ENCODE measurements at places on chromosomes 4 and X. TPM values are rescaled to one million over a fixed set of nuclear protein-coding genes. Genes with fewer than 3 reads are reported as not detected.

DNA sequence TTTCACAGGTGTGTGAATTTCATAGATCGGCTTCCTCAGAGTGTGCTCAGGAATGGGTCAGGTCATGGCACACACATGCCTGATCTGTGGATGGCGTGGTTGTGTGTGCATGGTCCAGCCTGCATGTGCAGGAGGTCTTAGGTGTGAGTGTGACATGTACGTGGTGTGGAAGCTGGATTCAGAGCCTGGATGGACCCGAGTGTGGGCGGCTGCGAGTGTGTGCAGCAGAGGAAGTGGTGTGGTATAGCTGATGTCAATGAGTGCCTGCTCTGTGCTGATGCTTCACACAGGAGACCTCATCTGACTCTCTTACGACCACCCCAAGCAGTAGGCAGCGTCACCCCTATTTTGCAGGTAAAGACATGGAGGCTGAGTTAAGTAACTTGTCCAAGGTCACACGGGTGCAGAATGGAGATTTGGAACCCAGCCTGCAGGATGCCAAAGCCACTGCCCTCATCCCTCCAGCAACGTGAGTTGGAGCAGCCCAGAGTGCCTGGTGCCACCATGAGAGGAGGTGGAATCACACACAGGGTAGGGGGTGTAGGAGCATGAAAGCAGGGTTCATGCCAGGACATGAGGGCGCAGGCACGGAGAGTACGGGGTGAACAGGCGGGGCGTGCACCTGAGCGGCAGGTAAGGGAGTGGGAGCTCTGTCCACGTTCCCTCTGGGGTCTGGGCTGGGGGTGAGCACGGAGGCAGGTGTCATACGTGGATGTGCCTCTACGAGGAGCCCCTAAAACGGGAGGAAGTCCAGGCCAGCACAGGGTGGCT lies 24.2 kb upstream of the C4orf50 start:
- DNase-seq, result no peak

GRCh38 chrX:46561824-46562657 lies 11.5 kb upstream of the CHST7 start:
- no peak for DNase-seq

DNA sequence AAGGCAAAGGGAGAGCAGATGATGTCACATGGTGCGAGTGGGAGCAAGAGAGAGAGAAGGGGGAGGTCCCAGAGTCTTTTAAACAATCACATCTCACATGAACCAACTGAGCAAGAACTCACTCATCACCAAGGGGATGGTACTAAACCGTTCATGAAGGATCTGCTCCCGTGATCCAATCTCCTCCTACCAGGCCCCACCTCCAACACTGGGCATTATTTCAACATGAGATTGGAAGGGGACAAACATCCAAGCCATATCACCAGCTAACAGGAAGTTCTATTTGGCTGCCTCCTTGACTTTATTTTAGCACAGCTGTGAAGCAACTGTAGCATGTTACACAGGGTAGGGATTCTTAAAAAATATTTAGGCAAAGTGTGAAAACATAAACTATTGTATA lies 102.5 kb downstream of the DDIT4L start:
- DNase-seq, result no peak

DNA sequence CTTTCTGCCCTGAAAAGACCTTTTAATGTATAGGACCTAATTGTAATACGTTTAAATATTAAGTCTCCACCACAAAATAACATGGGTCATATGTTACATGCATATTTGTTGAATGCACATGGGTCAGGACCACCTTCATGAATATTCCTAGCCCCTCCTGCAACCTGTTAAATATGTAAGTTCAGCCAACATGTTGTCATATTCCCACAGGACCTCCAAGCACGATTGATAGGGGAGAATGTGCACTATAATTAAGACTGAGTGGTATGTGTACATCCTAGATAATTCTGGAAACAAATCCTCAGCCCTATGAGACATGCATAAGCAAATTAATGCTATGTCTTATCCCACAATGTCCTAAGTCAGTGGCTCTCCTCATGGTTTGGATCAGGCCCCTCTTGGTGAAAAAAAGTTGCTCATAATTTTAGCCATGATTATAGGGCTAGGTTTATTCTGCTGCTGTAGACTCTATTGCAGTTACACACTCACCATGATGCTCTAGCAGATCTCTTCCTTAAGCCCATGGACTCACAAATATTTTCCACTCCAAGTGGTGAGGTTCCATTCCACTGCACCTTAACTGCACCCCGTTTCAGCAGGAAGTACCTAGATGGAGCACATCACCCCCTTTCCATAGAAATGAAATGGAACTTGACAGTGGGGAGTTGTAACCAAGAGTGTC lies 10.2 kb downstream of the TIGD2 start:
- no peak for DNase-seq

DNA sequence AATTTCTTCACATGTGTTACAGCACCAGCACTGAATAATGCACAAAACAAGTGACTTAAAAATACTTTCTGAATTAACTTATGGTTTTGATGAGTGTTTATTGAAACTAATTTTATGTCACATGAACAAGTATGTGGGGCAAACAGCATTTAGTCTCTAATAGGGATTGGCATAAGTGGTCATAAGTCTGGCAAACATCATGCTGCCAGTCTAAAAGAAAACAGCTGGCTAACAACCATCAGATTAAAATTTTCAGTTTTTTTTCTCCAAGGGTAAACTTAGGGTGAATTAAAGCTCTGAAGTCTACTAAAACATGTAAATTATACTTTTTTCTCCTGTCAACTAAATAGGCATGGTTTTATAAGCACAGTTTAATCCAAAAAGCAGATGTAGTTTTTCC lies 1014.2 kb downstream of the FAT4 start:
- no peak for DNase-seq

- no peak for DNase-seq
Observed at GRCh38 chr4:87037671-87038334, 103.0 kb downstream of the AFF1 start.

- no peak for DNase-seq
Observed at GRCh38 chrX:150643958-150644357, 49.2 kb upstream of the MTMR1 start.

- no peak for DNase-seq
Observed at GRCh38 chr4:128877934-128878333, 68.4 kb downstream of the JADE1 start.

Gene RFC1
- 27.7 TPM for total RNA-seq

- DNase-seq, result no peak
Observed at GRCh38 chr4:15898902-15899301, 39.6 kb downstream of the FGFBP1 start.

DNA sequence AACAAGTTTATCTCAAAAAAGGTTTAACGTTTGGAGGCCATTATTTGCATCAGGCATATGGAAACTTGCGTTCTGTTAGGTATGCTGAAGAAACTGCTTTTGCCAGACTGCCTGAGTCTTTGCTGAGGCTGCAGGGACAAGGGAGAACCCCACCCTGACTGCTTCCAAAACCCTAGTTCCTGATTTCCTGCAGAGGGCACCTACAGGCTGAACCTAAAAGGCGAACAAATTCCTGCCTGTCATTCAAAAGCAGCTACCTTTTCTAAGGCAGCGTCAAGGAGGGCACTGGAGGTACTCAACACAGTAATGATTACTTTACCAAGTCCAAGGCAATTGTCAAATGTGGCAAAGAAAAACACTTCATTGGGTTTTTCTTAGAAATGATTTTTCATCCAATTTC lies 578 bp upstream of the CORIN start:
- no peak for DNase-seq

Gene P2RY8
- total RNA-seq, result 2.3 TPM

Gene ARMCX1
- total RNA-seq, result 50.5 TPM

Gene AWAT2
- not detected for total RNA-seq

GRCh38 chr4:1907848-1908525 lies 36.8 kb downstream of the NSD2 start:
- DNase-seq, result no peak

- DNase-seq, result no peak
Observed at GRCh38 chr4:5222951-5223350, 171.7 kb downstream of the STK32B start.

- DNase-seq, result no peak
Observed at GRCh38 chr4:110660755-110661154, 37.9 kb upstream of the PITX2 start.

- DNase-seq, result no peak
Observed at GRCh38 chrX:68420559-68420958, 12.7 kb downstream of the OPHN1 start.

DNA sequence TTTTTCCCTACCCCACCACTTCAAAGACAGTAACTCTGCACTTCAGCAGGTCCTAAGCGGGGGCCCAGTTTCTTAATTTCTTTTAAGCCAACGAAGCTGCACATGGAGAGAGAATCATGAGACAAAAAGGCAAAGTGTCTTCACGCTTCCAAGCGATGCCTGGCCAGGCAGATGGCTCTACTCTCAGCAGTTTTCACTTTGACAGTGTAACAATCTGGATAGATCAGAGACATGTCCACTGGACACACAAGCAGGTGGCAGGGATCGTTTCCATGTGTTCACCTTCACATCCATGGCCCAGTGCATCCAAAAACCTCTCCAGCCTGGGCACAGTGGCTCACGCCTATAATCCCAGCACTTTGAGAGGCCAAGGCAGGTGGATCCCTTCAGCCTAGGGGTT lies 27.8 kb downstream of the PPP2R2C start:
- DNase-seq, result no peak
